HEK293T (cell line): ENCODE measurements at places on chromosomes 13 and 19.

DNA sequence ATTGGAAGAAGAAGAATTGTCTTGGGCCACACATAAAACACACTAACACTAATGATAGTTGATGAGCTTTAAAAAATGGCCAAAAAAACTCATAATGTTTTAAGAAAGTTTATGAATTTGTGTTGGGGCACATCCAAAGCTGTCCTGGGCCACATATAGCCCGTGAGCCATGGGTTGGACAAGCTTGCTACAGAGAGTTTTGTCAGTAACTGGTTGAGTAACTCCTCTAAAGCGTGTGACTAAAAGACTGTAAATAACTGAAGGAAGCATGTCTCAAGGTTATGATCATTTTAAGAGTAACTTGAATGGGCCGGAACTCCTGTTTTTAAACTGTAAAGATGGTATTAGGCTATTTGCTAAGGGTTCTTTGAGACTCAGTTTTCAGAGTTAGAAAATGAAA is 118.0 kb downstream of the KL start:
- no peak for DNase-seq

GRCh38 chr13:92221916-92222315 is 823.5 kb downstream of the GPC5 start:
- no peak for DNase-seq

DNA sequence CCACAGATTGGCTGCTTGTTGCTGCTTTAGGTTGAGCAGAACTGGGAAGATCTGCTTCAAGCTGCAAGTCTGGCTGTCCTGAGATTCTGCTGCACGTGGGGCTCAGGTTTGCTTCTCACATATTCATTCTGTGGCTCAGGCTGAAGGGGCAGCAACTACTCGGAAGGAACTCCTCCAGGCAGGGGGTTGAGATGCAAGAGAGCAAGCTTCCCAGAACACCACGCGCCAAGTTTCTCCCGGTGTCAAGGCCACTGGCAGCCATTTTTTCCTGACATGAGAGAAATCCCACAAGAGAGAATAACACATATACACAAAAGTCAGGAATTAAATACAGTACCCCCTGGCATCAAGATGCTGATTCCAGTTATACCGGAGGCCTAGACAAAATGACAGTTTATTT is 887.6 kb upstream of the SLC10A2 start:
- no peak for DNase-seq

DNA sequence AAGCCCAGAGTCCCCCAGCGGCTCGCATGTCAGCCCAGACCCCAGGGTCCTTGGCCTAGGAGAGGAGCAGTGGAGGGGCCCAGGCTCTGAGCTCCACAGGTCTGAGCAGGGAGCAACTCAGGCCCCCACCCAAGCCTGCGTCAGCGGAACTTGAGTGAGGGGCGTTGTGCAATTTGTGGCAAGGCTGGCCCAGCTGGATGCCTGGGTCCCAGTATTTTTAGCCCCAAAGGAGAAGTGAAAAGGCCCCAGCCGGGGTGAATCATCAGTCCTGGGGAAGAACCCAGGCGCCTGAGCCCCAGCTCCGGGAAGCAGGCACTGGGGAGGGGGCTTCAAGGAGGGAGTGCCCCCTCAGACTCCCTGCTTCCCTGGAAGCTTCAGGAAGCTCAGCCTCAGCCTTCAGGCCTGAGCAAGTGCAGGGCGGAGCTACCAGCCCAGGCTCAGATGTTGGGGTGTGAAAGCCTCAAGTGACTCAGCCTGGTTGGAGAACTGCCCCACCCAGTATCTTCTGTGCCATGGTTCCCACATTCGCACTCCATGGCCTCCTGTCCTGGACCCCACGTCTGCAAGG is 7.2 kb downstream of the MED29 start:
- DNase-seq = no peak

DNA sequence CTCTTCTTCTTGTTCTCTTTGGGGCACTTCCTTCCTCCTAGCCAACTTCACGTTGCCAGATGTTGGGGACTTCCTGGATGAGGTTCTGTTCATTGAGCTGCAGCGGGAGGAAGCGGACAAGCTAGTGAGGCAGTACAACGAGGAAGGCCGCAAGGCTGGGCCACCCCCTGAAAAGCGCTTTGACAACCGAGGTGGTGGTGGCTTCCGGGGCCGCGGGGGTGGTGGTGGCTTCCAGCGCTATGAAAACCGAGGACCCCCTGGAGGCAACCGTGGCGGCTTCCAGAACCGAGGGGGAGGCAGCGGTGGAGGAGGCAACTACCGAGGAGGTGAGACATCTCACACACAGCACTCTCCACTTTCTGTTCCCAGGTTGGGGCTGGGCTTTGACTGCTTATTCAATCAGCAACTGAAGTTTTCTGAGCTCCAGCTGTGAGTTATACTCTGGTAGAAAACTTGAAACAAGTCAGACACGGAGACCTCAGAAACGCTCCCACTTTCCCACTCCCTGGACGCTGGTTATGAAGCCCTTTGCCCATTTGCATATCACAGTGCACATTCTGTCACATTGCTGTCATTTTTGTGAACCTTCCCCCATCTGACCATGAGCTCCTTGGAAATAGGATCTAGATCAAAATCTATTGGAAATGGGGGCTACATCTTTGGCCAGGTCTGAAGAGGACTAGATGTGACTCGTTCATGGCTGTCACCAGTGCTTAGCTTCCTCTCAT is 7.2 kb upstream of the CCDC97 start:
- no peak for DNase-seq

GRCh38 chr19:3098515-3099346 is 4.6 kb downstream of the GNA11 start:
- no peak for DNase-seq

DNA sequence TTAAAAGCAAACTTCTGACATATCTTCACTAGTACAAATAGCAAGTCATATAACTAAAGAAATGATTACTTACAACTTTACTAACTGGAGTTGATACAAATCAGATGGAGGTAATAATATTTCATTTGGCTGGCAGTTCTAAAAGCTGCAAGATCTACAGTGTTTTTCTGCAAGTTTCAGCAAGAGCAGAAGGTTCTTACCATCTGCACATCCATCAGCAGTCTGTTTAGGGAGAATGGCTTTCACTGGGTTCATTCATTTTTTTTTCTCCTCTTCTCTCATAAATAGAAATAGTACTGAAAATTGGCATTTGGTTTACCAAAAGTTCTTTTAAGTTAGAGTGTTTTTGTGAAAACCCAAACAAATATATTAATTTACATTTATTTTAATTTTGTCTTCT is 3.1 kb upstream of the SHISA2 start:
- DNase-seq = no peak

- DNase-seq = no peak
Observed at GRCh38 chr13:112785483-112785856, 95.6 kb downstream of the ATP11A start.

GRCh38 chr19:8036434-8037099 is 16.0 kb upstream of the CCL25 start:
- DNase-seq = no peak

GRCh38 chr13:28337166-28338005 is 157.5 kb downstream of the FLT1 start:
- no peak for DNase-seq

DNA sequence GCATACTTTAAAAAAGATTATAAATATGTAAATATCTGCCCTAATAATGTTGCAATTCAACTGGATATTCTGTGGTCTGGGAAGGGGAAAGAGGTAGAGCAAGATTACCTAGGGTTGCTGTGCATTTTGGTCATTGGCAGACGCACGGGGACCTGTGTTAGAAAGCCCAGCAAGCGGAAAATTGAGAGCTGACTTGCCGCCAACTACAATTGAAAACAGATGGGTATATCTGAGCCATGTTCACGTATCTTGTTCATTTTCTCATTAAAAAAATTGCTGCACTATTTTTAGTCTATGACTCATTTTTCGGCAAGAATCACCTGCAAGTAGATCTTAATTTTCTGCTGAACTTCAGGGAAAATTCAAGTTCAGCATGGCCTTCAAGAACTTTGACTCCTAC is 308.5 kb upstream of the TMTC4 start:
- DNase-seq = no peak

DNA sequence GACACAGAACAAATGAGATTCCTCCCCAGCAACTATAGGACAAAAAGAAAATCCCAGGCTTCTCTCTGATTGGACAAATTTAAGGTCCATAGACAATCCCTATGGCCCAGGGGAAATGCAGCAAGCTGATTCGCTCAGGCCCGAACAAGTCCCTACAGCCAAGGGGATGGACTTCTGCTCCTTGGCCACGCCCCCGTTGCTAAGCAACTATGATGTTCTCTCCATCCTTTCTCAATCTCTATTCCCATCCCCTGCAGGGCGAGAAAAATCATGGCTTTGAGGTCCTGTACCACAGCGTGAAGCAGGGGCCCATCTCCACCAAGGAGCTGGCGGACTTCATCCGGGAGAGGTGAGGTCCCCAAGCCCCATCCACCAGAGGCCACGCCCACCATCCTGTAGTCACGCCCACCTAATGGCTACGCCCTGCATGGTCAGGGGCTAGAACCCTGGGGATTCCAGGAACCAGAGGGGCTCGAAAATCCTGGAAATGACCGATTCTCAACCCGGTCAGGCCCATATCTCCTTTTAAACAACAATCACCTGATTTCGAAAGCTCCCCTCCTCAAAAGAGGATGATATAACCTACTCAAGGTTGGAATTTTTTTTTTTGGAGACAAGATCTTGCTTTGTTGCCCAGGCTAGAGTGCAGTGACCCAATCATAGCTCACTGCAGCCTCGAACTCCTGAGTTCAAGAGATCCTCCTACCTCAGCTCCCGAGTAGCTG is 11.4 kb downstream of the FCHO1 start:
- peak; percentile 86 for DNase-seq
